ENCODE measurements at places on chromosomes 7 and 10. TPM values are rescaled to one million over a fixed set of nuclear protein-coding genes. Genes with fewer than 3 reads are reported as not detected.

DNA sequence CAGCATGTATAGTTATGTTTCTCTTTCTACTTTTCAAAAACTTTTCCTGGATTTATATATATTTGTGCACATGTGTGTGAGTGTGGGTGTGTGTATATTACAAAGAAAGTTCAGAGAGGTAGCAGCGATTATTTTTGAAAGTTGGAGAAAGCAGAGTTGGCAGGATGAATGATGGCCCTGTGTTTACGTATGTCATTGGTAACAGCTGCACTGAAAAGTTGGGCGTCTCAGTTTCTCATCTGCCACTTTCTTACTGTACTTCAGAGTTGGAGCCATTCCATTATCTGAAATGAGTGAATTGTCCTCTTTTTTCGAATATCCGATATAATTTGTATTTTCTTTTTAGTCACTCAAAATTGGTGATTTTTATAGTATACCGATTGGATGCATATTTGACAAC is 172.2 kb downstream of the CDK14 start:
- no peak for DNase-seq

- DNase-seq: no peak
Observed at GRCh38 chr7:156827587-156828203, 65.3 kb downstream of the LMBR1 start.

DNA sequence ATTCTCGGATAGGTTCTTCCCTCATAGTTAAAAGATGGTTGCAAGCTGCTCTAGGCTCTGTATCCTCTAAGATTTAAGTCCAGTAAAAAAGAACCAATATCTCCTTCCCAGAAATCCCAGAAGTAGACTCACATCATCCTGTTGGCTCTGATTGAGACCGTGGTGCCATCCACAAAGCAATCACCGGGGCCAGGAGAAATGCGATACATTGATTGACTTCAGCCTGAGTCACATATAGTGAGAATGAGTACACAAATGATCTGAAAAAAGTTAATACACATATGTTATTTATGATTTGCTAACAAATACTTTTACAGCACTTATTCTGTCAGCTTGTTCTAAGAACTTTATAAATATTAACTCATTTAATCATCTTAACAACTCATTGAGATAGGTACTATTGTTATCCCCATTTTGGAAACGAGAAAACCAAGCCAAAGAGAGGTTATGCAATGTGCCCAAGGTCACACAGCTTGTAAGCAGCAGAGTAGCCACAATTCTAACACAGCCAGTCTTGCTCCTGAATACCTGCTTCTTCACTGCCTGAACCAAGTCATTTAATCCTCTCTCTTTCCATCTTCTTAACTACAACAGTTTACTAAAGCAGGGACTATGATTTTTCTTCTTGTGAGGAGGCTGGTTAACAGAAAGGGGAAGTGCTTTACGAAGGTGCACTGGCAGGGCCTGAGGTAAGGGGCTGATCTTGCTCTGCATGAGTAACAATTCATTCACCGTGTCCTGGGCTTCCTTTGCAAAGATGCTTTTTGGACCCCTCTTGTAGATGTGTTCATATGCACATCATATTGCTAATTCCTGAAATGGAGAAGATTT is 177.0 kb downstream of the REEP3 start:
- DNase-seq: no peak

DNA sequence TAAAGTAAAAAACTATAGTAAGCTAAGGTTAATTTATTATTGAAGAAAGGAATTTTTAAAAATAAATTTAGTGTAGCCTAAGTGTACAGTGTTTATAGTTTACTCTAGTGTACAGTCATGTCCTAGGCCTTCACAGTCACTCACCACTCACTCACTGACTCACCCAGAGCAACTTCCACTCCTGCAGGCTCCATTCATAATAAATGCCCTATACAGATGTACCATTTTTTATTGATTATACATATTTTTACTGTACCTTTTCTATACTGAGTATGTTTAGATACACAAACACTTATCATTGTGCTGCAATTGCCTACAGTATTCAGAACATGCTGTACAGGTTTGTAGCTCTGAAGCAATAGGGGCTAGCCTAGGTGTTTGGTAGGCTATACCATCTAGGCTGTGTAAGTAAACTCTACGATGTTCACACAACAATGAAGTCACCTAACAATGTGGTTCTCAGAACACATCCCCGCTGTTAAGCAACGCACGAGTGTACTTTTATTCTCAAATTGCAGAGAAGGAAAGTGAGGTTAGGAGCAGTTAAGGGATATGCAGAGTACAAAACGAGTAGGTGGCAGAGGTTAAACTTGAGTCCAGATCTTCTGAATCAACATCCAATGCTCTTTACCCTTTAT is 38.9 kb upstream of the PLCE1 start:
- DNase-seq: no peak

DNA sequence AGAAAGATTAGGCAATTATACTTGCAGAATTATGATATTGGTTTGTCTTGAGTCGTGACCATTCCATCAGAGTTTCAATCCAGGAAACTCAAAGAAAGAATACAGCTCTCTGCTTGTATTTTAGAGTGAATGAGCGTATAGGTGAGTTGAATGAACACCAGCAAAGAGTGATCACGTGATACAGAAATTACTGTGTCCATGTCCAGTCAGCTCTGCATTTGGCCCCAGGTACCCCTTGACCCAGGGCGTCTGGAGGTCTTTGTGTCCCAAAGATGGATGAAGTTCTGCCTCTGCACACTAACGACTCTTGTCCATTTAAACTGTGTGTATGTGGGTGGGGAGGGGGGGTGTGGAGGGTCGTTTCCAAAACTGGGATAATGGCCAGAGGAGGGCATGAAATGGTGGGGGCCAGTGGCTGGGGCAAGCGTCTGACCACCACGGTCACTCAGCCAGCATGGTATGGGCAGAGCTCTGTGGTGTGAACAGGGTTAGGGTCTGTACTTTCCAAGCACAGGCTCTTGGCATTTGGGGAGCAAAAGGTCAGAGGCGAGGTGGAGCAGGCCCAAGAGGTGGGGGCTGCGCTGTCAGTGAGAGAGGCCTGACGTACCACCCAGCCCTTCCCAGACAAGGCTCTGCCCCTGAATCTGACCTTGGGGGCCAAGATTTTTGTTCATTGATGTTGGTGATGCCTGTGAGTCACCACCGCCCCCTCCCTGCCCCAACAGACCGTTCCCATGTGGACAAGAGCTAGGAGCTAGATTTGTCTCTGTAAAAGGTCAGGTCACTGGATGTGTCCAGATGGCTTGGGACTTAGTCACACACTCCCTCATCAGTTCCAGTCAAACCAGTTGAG is 1.4 kb downstream of the PTPRE start:
- DNase-seq: peak; percentile 88

DNA sequence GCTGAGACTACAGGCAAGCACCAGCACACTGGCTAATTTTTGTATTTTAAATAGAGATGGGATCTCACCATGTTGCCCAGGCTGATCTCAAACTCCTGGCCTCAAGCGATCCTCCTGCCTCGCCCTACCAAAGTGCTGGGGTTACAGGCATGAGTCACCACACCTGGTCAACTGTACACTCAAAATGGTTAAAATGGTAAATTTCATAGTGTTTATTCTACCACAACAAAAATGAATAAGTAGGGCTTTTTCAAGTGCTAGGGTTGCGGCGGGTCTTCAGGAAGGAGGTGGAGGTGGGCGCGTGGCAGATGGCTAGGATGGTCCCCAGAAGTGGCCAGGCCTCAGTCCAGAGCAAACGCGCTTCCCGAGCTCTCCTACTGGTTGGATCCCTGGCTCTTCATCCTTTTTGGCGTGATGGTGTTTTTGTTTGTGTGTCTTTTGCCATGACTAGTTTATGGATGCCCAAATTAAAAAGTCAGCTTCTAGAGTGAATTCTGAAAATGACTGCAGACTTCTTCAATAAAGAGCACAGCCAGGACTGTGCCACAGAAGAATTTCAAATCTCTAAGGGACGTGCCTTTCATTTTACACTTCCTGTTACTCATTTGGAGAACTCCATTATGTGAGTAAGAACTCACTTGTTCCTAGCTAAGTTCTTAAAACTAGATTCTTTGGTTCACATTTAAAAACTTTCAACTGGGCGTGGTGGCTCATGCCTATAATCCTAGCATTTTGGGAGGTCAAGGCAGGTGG is 73.9 kb downstream of the TMEM130 start:
- DNase-seq: no peak

- peak; percentile 76 for DNase-seq
Observed at GRCh38 chr7:110090110-110090820, 1000.7 kb upstream of the LRRN3 start.

- no peak for DNase-seq
Observed at GRCh38 chr7:14023342-14023741, 33.9 kb upstream of the ETV1 start.

GRCh38 chr7:2140216-2141020 is 92.3 kb downstream of the MAD1L1 start:
- DNase-seq: no peak

DNA sequence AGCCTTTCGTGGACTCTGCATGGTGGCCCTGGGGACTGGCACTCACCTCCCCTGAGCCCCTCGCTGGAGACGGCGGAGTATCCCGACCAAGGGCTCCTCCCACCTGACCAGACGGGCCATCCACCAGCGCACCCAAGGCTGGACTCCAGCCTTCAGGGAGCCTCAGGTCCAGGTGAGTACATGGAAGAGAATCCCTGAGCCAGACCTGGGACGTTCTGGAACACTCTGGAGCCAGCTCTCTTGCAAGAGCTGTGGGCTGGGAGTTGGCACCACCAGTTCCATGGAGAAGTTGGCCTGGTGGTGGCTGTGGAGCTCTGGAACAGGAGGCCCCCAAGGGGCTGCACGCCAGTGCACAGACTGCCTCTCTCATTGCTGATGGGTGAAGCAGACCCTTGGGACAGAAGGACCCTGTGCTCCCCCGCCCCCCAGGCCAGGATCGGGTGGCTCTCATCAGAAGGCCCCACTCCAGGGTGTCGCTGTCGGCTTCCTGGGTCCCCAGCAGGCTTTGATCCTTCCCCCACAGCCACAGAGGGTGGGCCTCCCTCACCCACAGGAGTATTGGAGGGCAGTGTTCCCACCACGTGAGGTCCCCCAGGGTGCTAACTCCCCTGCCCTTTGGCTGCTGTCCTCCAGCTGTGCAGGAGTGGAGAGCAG is 189.9 kb downstream of the EBF3 start:
- DNase-seq: peak; percentile 66

GRCh38 chr7:141999058-141999623 is 3.5 kb downstream of the MGAM start:
- DNase-seq: no peak

- DNase-seq: no peak
Observed at GRCh38 chr7:50923476-50923875, 140.8 kb upstream of the GRB10 start.

- no peak for DNase-seq
Observed at GRCh38 chr7:18997477-18998150, 119.8 kb downstream of the TWIST1 start.

DNA sequence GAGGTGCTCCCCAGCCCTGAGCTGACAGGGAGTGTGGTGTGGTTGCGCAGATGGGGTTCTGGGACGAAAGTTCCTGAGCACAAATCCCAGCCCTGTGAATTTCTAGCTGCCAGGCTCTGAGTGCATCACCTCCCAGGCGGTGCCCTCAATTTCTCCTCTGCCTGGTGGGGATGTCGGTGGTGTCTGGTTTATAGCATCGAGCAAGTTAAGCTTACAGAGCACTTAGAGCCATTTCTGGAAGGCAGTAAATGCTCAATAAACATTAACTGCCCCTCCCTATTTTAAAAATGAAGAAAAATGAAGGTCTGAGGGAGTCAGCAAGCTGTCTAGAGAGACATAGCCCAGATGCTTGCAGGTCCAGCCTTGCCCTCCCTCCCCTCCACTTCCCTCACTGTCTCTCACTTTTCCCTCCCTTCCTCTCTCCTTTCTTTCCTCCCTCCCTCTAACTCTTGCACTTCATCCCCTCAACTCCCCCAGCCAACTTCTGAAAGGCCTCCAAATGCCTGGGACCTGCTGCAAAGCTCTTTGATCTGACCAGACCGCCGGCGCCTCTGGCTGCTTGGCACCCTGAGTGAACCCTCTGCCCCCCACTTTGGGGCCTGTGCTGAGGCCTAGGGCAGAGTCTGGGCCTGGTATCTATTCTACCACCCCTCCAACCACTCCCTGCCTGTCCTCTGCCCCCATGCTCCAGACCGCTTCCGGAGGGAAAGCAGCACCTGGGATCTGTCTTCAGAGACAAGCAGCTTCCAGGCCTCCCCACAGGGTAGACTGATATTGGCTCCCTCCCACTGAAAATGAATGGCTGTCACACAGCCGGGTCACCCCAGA is 438.3 kb downstream of the RPS24 start:
- DNase-seq: no peak

- no peak for DNase-seq
Observed at GRCh38 chr7:120417244-120417979, 144.4 kb downstream of the KCND2 start.

- DNase-seq: no peak
Observed at GRCh38 chr7:139855498-139856270, 26.6 kb downstream of the TBXAS1 start.

- no peak for DNase-seq
Observed at GRCh38 chr10:119776536-119776935, 50.7 kb downstream of the INPP5F start.

DNA sequence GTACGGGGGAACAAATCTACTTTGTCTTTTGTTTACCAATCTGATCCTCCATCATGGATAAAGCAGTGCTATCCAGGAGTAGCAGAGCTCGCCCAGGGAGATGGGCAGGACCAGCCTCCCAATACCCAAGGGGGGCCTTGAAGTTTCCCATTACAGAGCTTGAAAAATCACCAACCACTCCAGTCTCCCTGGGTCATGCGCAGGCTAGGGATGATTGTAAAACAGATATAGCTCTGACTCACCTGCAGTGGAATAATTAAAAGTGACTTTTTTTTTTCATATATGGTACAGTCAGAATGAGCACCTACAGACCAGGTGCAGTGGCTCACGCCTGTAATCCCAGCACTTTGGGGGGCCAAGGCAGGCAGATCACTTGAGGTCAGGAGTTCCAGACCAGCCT is 204.6 kb upstream of the PLXNA4 start:
- DNase-seq: no peak

DNA sequence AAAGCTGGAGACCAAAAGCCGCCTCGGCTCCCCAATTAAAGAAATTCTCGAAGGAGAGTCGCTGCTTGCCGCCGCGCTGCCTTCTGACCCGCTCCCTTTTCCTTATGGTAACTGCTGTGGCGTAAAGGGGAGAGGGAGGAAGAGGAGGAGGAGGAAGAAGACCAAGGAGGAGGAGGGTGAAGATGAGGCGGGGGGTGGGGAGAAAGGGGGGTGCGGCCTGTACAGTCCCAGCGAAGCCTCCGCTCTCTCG is 388 bp downstream of the CNOT4 start:
- no peak for DNase-seq

The SKIDA1 gene
- 0.33 TPM for total RNA-seq

The EN2 gene
- total RNA-seq: 0.14 TPM

The UBE3C gene
- total RNA-seq: 58.7 TPM

The PKD2L1 gene
- total RNA-seq: not detected

The PIP gene
- not detected for total RNA-seq

The PRLHR gene
- total RNA-seq: not detected

The MALSU1 gene
- total RNA-seq: 42.0 TPM

The NUTM2B gene
- not detected for total RNA-seq

The ADAM22 gene
- 11.5 TPM for total RNA-seq

The RET gene
- total RNA-seq: 1.3 TPM

The TMEM213 gene
- total RNA-seq: not detected

The CYP3A5 gene
- 0.62 TPM for total RNA-seq

The HOXA13 gene
- total RNA-seq: not detected

The ANKRD2 gene
- total RNA-seq: 1.1 TPM

The POLR2J3 gene
- 21.9 TPM for total RNA-seq

The ZPBP gene
- total RNA-seq: not detected

The ZMIZ1 gene
- 62.6 TPM for total RNA-seq

The AASS gene
- 17.7 TPM for total RNA-seq

The AFAP1L2 gene
- 7.9 TPM for total RNA-seq

The ORC5 gene
- 16.9 TPM for total RNA-seq

The CPED1 gene
- 120 TPM for total RNA-seq

The LIPF gene
- not detected for total RNA-seq
